ENCODE measurements at places on chromosomes 1 and 21.

DNA sequence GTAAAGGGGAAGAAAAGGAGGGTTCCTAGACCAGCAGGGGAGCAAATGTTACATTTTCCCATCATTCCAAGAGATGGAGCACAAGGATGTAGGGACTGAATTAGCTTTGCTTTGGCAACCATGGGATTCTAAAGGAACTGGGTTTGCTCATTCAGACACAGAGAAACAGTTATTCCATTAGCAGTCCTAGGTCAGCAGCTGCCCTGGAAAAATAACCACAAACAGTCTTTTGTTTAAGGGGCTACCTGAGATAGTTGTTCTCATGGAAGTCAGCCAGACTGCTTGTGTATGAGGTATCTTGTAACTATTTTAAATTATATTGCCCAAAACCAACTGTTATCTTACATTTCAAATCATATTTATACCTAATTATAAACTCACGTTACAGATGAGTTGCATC is 58.4 kb upstream of the VCAM1 start:
- no peak for DNase-seq

- DNase-seq: peak; percentile 72
Observed at GRCh38 chr1:169106921-169107602, 572 bp downstream of the ATP1B1 start.

DNA sequence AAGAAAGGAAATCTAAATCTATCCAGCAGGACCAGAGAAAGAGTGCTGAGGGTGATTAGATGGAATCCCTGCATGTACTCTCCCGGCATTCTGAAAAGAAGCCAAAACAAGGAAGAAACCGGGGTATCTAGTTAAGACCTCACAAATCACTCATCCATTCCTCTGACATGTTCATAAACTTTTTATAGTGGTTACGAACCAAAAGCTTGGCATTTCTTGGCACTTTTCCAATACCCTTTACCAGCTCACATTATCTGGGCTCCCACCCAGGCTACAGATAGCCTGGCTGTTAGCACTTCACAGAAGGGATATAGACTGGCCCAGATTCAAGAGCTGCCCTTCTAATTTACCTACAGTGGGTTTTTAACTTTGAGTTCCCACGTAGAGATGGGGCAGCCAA is 1.8 kb upstream of the C1orf74 start:
- DNase-seq: no peak

- DNase-seq: no peak
Observed at GRCh38 chr1:70195342-70195741, 10.0 kb downstream of the LRRC40 start.

- DNase-seq: no peak
Observed at GRCh38 chr1:46621930-46622329, 5.3 kb upstream of the MOB3C start.

DNA sequence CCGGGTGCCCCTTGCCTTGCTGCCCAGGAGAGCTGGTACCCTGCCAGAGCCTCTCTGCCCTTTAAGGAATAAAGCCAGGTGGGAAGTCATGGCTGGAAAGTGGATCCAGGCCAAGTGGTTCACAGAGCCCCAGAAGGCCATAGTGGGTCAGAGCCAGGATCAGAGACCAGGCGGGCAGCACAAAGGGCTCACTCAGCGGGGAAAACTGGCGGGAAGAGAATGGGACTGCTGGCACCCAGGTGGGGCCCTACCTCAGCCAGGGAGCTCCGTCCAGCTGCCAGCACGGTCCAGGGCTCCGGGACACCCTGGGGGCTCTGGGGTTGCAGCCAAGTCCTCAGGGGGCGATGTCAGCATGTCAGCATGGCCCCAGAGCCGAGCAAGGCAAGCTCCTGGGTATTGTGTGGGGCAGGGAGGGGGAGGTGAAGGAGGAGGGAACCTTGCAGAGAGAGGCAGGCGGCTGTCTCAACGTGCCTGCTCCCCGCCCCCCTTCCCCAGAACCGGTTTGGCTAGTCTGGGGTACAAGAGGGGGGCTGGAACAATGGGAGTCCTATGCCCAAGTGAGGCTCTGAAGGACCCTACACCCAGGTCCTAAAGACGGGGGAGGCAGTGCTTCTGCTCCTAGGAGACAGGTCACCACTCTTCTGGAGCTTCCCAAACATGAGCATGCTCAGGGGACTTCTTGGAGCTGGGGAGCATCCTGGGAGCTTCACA is at the start of gene ARHGEF19:
Gene ARHGEF19 (minus strand): TSS at position 402 of the 711 bp plus-strand sequence. CDS start 3,598 bp downstream, outside the sequence.
- no peak for DNase-seq

- no peak for DNase-seq
Observed at GRCh38 chr21:27293239-27293638, 326.4 kb upstream of the ADAMTS5 start.

GRCh38 chr1:165053351-165053750 is 303.2 kb downstream of the LMX1A start:
- no peak for DNase-seq

GRCh38 chr1:36345353-36345752 is 21.9 kb upstream of the EVA1B start:
- no peak for DNase-seq

DNA sequence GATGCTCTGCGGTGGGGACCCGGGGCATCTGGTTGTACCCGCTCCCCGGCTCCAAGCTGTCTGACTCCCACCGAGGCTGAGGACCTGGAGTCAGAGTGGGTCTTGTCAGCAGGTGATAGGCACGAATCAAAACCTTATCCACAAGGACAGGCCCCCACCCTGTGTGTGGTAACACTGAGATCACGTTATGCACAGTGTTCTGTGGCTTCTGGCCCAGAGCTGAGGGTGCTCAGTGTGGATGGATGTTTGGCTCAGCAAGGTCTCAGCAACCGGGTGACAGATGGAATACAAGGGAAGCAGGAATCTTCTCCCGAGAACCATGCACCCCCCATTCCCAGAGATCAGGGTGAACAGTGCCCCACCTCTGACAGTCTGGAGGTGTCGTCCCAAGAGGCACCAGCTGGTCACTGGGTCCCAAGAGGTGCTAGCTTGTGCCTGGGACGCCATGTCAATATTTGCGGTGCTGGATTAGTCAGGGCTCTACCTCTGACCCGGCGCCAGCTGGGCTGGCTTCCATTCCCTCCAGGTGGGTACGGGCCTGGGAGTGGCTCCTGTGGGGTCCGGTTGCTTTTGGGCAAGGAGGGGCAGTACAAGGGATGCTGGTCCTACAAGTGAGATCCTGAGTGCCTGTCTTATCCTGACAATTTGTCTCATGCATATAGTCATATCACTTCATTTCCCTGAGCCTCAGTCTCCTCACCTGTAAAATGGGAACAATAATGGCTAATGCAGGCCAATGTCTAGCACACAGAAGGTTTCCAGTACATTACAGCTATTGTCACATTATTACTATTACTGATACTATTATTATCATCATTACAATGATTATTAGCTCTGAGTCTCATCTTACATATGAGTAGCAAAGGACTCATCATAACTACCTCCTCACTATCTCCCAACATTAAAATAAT is 957 bp downstream of the CAPN9 start:
- DNase-seq: no peak

- no peak for DNase-seq
Observed at GRCh38 chr1:30950053-30950452, 41.5 kb upstream of the SDC3 start.

- no peak for DNase-seq
Observed at GRCh38 chr21:44295163-44295573, 4.7 kb upstream of the PFKL start.

All from NCI-H1694 treated with DMSO at 0.1 percent for 48 hours (cell line).